Ecto neural progenitor cell (in vitro differentiated cells): ENCODE measurements at places on chromosomes 2 and 18.
A peak's percentile ranks its signal among the peaks of the same experiment; 100 is the strongest.

DNA sequence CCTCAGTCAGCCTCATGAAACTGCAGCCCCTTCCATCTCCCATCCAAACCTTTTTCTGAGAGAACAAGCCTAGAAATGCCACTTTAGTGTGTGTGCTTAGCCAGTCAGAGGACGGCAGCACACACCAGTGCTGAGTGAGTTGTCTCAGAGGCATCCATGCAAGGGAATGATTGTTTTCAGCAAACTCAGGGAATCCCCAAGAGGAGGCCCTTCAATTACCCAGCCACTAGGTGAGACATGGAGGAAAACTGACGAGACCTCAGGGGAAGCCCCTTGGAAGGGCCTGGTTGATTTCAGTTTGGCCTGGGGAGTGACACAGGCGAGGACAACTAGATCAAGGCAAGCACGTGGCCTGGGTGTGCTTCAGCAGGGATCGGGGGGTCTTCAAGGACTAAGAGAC is 49.7 kb downstream of the APOB start:
- DNase-seq = no peak

GRCh38 chr18:51666763-51667191 is 469.3 kb upstream of the MEX3C start:
- no peak for DNase-seq

GRCh38 chr2:15799432-15799827 is 140.9 kb upstream of the MYCN start:
- DNase-seq = no peak

DNA sequence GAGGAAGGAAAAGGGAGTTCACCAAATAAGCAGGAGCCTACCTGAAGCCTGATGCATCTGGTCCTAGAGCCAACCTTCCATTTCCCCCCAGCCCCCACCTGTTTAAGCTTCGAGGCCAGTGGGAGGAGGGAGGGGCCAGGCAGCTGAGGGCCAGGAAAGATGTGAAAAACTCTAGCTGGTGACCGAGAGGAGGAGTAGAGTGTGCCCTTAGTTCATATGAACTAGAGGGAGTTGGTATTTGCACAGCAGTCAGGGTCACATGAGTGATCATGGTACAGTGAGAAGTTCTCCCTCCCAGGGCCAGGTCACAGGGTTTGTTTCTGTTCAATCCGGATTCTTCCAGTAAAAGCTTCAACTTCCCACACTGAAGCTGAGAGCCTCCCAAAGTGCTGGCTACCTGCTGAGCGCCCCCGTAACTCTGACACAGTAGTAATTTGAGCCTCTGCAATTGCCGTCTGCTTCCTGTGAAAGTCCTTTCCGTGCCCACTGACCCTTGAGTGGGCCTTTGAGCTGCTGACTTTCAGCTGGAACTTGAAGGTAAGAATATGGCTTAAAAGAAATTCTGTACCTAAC is at the start of gene SULT1C2:
TSS of gene SULT1C2 (plus strand) at position 362 of the 573 bp plus-strand sequence. CDS start 4,773 bp downstream, outside the sequence.
- peak; percentile 58 for DNase-seq

GRCh38 chr18:63454497-63454896 is 22.3 kb upstream of the SERPINB5 start:
- DNase-seq = no peak

GRCh38 chr2:148829618-148830017 is 45.4 kb upstream of the KIF5C start:
- no peak for DNase-seq

GRCh38 chr2:231396058-231396821 is 730 bp downstream of the B3GNT7 start:
- DNase-seq = peak; percentile 54

GRCh38 chr18:56983275-56983992 is 163.5 kb upstream of the BOD1L2 start:
- no peak for DNase-seq

DNA sequence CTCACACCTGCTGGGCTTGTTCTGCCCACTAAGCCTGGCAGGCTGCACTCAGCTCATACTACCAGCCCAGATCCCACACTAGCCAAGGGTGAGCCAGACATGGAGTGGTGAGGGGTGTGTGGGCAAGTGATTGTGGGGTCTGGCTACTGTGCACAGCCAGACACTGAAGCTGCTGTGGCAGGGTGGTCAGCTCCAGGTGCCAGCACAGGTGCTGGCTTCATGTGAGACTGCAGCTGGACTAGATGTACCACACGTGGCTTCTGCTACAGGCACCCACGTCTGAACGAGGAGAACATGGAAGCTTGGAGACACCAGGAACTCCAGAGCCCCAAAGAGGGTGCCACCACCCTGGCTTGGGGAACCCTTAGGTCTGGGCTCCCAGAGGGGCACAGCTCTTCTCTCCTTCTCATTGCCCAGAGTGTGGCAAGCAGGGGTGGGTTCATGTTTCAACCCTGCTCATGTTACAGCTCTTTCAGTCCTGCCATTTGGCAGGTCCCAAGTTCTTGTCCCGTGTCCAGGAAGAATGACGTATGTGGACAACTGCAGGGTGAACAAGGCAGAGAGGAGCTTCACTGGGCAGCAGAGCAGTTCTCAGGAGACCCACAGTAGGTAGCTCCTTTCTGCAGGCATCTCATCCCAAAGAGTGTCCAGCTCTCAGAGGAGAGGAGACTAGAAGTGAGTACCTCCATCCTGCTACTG is 1624.2 kb upstream of the TMEFF2 start:
- DNase-seq = no peak

- DNase-seq = no peak
Measured at GRCh38 chr18:25176518-25177042, 175.4 kb downstream of the ZNF521 start.

DNA sequence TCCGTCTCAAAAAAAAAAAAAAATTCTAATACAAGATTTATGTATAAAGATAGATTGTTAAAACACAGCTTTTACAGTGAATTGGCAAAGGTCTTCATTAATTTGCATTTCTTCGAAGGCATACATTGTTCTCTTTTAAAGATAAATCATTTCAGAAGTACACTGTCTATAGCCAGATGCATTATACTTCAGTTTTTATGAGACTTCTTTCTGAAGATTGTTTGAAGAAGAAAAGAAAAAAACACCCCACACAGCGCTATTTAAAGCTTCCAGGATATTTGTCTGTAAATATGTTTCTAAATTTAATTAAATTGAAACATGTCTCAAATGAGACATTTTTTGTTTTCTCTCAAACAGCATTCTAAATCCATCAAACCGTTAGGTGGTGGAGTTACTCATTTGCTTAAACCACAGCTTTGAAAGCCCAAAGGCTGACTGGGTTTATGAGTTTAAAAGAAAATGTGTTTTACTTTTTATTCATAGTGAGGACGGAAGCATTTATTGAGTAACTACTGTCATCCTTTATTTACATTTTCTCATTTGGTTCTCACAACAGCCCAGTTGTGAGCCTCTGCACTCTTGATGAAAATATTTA is 42.4 kb upstream of the C1GALT1C1L start:
- no peak for DNase-seq

GRCh38 chr2:169050476-169051240 is 18.7 kb upstream of the DHRS9 start:
- DNase-seq = no peak

DNA sequence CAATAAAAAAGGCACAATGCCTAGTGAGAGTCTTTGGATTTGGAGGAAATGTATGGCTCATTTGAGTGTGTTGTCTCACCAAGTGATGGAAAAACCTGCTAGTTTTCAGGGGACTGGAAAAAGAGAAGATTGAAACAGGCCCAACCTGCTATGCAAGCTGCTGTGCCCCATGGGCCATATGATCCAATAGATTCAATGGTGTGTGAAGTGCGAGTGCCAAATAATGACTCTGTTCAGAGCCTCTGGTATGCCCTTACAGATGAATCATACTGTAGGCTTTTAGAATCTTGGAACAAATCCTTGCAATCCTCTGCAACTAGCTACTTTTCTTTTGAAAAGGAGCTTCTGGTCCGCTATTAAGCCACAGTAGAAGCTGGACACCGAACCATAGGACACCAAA is 529.8 kb upstream of the CNTNAP5 start:
- DNase-seq = no peak
